CD4-positive, alpha-beta memory T cell (primary cell): ENCODE measurements at places on chromosomes 1 and 21. TPM values are rescaled to one million over a fixed set of nuclear protein-coding genes. Genes with fewer than 3 reads are reported as not detected.

DNA sequence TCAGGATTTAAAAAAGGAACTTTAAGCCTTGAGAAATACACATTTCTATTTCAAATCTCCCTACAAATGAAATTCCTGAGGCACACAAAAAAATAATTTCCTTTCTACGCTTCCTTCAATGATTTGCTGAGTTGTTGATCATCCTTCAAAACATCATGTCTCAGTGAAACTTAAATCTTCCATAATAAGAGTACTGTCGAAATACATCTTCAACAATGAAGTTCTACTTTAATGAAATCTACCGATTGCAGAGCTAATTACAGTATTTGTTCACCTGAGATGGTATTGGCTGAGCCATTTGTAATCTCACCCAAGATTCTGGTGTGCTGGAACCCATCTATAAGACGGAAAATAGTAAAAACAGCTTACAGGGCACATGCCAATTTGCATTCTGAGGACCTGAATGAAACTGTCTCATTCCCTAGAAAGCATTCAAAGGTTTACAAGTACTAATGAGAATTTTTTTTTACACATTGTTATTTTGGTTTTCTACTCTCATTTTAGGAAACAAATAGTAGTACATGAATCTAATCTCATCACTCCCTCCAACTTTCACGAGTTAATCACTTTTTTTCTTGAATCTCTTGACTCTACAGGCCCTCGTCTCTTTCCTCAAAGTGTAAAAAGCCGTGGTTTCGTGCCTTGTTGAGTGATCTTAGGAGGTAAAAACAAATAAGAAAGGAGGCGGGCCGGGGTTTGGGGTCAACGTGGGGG is 1.1 kb downstream of the CHML start:
- no peaks in the 10 kb centered on the region for H3K27me3 ChIP-seq
- H3K27ac ChIP-seq = no peak overlapping the region
- H3K4me3 ChIP-seq = peak overlapping the region; percentile 82
- DNase-seq = no peak
- peaks cover 25% of the 10 kb centered on the region for H3K4me1 ChIP-seq
- H3K36me3 ChIP-seq = no peaks in the 10 kb centered on the region

CFHR2 gene
- total RNA-seq = not detected

ZNF593OS gene
- not detected for total RNA-seq

SELP gene
- 1.9 TPM for total RNA-seq

KMO gene
- 1.1 TPM for total RNA-seq

- no peak overlapping the region for H3K4me3 ChIP-seq
- no peak for DNase-seq
- H3K4me1 ChIP-seq = peaks cover 8% of the 10 kb centered on the region
- peaks cover 16% of the 10 kb centered on the region for H3K27me3 ChIP-seq
These were observed 23.0 kb downstream of the ACTA1 start for GRCh38 chr1:229410692-229411433.
